Aorta (tissue), 5 donors: ENCODE measurements at places on chromosomes 3 and 15. TPM values are rescaled to one million over a fixed set of nuclear protein-coding genes. Genes with fewer than 3 reads are reported as not detected.

DNA sequence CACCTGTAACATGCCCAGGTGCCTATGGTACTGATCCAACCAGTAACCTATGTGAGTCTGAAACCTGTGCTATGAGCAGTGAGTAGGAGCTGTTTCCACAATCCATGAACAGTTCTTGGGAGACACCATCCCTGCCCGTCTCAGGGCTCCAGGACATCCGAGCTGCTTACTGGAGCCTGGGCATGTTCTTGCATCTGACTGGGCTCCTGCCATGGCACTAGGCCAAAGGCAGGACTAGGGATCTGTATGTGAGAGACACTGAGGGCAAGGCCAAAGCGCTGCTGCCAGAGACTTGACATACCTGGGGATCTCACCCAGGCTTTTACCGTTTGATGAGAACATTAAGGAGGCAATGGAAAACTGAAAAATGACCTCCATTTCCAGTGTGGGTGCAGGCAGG is 59.8 kb downstream of the WDR76 start:
- no peak for DNase-seq

Gene KPNA4
- polyA plus RNA-seq, result 12.5 TPM

DNA sequence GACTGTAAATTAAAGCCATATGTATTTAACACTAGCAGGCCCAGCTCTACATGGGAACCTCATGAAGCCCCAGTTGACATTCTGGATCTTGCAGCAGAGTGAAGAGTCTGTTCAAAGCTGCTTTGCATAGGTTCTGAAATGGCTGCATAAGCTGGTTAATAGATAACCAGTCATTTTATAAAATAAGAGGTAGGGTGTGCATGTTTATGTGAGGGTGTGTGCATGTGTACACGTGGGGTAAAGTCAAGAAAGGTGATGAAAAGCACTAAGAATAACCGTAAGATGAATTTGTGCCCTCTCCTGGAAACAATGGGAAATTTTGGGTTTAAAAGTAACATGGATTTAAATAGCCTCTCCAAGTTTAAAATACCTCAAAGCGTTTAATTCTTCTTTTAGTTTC is 33.0 kb downstream of the PAQR9 start:
- DNase-seq, result no peak

DNA sequence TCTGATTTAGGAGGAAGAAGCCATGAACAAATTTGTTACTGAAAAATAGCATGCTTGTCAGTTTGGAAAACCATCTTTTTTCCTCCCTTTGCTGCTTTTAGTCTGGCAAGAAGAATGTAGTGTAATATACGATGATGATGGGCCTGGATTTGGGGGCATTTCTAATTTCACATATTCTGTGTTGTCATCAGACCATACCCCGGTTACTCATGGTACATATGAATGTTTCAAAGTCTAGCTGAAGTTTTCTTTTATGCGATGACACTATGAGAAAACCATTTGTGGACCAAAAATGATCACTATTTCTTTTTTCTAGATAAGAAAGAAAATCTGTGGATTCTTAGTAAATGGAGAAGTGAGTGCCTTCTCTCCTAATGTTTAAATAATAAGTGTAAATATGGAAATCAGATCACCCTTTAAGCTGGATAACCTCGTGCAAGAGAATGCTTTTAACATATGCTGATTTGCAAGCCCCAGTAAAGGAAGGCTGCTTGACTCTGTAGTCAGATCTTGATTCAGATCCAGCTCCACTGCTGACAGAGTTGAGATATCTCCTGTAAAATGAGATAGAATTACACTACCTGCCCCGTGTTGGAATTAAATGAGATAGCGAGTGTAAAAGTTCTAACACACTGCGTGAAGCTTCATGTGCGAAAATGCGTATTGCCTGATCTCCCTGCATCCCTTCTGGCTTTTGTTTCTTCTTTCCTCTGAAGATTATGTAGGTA is 3.0 kb downstream of the MEF2A start:
- DNase-seq, result no peak

Gene CRYGS
- 2.5 TPM for polyA plus RNA-seq

- DNase-seq, result no peak
These were observed 250.5 kb downstream of the UACA start for GRCh38 chr15:70512772-70513362.

DNA sequence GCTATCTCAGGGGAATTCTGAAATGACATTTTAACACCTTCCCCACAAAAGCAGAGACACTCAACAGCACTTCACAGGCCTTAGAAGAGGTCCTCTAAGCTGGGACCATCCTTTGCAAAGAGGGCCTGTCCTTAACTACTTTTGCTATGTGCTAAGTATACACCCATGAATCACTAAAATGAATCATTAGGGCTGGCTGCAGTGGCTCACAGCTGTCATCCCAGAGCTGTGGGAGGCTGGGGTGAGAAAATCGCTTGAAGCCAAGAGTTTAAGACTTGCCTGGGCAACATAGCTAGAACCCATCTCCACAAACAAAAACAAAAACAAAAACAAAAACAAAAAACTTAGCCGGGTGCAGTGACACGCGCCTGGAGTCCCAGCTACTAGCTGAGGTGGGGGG is 53.9 kb upstream of the MELTF start:
- no peak for DNase-seq

- DNase-seq, result no peak
These were observed 8.6 kb downstream of the IRAK2 start for GRCh38 chr3:10173095-10173925.

Gene NOX5
- not detected for polyA plus RNA-seq

Gene MME
- 18.4 TPM for polyA plus RNA-seq

DNA sequence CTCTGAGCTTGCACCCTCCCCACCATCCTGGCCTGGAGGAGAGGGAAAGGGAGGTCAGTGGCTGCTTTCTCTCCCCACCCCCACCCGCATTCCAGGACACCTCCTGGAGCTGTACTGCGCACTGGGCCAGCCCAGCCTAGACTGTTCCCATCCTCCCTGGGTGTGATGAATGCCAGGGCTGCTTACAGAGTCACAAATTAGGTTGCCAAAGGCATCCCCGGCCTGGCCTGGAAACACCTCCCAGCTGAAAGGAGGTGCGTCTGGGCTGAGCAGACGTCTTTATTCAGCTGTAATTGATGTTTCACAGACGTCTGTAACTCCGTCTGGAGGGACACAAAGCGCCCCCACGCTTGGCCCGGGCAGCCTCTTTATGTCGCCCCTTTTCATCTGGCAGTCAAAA is 47.6 kb downstream of the RHCG start:
- DNase-seq, result no peak

Gene CGNL1
- 4.1 TPM for polyA plus RNA-seq

DNA sequence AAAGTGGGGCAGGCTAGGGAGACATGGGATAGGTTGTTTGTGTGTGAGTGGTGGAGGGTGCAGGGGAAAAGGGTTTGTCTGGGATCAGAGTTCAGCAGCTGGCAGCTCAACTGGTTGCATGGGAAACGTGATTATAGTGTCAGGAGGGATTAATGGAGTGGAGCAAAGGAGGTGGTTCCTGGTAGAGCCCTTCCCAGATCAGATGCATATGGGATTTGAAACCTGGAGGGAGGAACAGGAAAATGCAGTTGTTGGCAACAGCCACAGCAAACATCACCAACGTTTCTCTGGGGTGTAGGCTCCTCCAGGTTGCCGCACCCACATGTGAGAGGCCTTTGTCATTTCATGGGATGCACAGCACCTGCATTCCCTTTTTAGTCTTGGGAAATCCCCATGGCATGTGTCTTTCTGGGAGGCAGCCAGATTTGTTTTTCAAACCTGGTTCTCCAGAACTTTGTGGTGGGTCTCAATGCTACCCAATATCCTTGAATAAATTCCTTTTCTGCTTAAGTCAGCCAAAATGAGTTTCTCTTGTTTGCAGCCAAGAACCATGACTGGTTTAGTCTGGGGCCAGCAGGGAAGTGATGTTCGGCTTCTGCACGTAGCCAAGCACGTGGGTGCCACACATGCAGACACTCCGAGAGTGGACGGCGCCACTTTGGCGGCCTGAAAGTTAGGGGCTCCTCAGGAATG is 61.3 kb downstream of the BDH1 start:
- peak; percentile 67 for DNase-seq

DNA sequence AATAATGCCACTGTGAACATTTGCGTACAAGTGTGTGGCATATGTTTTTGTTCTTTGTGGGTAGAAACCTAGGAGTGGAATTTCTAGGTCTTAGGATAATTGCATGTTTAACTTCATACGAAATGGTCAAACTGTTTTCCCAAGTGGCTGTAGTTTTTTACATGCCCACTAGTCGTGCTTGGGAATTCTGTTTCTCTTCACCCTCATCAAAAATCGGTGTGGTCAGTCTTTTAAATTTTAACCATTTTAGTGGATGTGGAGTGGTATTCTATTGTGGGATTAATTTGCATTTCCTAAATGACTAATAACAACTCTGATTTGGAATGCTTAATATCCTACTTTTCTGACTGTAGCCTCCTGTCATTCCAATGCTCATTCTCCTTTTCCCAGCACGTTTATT is 27.6 kb downstream of the ZFAND6 start:
- DNase-seq, result no peak

GRCh38 chr15:87901926-87902690 is 354.4 kb downstream of the NTRK3 start:
- no peak for DNase-seq

- DNase-seq, result no peak
These were observed 92.6 kb upstream of the ARRDC4 start for GRCh38 chr15:97867870-97868269.

GRCh38 chr15:84702961-84703482 is 12.9 kb downstream of the SEC11A start:
- peak; percentile 66 for DNase-seq

Gene TIMP4
- polyA plus RNA-seq, result 32.3 TPM

DNA sequence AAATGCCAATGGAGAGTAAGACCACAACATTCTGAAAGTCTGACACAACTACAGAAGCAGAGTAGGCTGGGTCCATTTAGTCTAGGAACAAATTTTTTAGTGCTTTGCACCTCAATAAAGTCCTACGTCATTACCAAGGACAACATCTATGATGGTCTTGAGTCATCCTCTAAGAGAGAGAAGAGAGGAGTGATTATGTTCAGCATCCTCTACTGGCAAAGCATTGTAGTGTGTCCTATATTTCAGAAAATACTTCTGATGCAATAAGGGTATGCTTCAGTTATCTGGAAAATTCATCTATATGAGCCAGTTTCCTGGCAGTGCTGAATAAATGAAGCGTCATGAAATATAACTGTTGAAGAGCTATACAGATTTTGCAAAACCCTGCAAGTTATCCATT is 95.6 kb downstream of the P2RY1 start:
- no peak for DNase-seq

DNA sequence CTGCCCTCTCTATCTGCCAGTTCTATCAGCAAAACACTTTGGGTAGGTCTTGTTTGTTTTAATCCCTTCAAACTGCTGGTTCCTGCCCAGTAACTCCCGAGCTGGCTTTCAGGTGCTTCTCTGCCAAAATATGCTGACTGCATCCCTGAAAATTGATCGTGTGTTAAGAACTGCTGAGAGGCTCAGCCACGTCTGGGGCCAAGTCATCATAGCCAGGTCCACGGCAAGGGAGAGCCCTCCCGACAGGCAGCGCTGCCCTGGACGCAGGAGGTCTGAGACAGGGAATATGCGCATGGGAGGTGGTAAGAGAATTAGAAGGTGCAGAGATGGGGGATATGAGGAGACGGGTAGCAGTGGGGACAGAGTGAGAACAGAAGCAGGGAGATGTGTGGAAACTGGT is 179.7 kb upstream of the TOPAZ1 start:
- no peak for DNase-seq

GRCh38 chr3:64460877-64461276 is 226.9 kb downstream of the ADAMTS9 start:
- no peak for DNase-seq

DNA sequence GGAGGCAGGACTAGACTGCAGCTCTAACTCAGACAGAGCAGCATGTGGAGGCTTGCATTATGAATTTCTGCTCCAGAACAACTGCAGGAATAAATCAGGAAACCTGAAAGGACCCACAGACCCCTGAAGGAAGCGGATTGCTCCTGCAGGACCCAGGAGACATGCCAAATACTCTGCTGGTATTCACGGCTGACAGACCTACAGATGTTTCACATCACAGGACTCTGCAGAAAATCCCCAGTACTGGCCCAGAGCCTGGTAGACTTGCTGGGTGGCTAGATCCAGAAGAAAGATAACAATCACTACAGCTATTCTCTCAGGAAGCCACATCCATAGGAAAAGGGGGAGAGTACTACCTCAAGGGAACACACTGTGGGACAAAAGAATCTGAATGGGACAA is 942.1 kb downstream of the AGBL1 start:
- DNase-seq, result no peak

DNA sequence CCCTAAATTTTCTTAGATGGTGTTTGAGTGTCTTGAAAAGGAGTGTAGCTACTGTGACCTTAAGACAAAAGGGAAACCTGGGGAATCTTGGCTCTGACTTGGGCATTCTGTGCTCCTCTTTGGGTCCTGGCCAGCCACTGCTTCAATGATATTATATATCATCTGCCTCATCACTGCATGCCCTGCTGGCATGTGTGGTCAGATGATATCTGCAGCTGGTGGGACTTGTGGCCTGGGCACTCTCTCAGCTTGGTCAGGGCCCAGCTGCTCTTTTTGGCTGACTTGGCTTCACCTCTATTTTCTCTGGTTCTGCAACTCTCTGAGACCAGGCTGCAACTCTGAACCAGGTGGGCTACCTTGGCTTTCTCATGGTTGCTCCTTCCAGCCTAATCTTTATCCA is 446.1 kb upstream of the RARB start:
- DNase-seq, result no peak

GRCh38 chr3:194871143-194871863 is 185.6 kb downstream of the FAM43A start:
- peak; percentile 78 for DNase-seq

Gene ARID3B
- polyA plus RNA-seq, result 1.8 TPM

Gene MASP1
- 0.88 TPM for polyA plus RNA-seq

Gene WDR72
- not detected for polyA plus RNA-seq

DNA sequence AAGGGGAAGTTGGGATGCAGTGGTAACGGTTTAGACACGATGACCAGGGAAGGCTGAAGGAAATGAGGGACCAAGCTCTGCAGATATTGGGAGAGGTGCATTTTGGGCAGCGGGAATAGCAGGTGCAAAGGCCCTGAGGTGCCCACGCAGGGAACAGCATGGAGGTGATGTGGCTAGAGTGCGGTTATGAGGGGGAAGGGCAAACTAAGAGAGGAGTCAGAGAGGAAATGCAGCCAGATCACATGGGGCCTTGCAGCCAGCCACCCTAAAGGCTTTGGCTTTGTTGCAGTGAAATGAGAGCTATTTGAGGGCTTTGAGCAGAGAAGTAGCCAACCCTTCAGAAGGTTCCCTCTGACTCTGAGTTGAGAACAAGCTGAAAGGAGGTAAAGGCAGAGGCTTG is 2.6 kb downstream of the SPATA12 start:
- DNase-seq, result no peak

- no peak for DNase-seq
These were observed 11.8 kb downstream of the SAMD7 start for GRCh38 chr3:169923189-169923588.

GRCh38 chr3:5136919-5137429 is 14.9 kb downstream of the ARL8B start:
- DNase-seq, result no peak

Gene CCR4
- not detected for polyA plus RNA-seq

- peak; percentile 33 for DNase-seq
These were observed 76.3 kb upstream of the COL8A1 start for GRCh38 chr3:99562138-99562537.

Gene PLOD2
- polyA plus RNA-seq, result 15.4 TPM
